ENCODE measurements at places on chromosomes 2 and 18.

DNA sequence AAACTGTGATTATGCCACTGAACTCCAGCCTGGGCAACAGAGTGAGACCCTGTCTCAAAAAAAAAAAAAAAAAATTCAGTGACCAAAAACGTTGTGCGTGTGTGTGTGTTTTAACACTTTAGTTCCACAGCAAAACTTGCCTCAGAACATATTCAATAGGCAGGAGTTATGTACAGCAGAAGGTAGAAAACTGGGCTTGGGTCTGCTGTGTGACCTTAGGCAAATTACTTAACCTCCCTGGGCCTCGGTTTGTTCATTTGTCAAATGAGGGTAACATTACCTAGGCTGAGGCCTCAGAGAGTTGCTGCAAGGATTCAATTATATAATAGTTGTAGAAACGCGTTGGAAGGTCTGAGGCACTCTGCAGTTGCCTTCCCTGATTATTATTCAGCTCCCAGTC is 10.3 kb upstream of the SCG2 start:
- H3K27ac ChIP-seq = peak overlapping the region; percentile 30
- H3K4me1 ChIP-seq = peaks cover 4% of the 10 kb centered on the region
- no peaks in the 10 kb centered on the region for H3K36me3 ChIP-seq
- peaks cover 2% of the 10 kb centered on the region for H3K27me3 ChIP-seq
- DNase-seq = no peak

DNA sequence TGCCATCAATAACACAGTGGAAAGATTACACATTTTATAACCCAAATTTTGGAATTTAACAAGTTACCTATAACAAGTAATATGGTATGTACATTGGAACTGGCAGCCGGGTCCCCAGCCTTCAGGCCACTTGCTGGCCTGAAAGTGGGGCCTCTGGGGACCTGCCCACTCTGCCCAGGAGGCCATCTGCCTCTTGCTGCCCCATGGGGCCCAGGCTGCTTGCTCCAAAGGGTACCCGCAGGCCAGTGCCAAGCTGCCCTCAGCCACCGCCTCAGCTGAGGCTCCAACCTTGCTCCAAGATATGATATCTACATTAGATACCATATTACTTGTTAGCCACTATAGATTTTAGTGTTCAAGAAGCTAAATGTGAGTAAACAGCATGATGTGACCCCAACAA is 120.8 kb upstream of the TMEFF2 start:
- no peaks in the 10 kb centered on the region for H3K36me3 ChIP-seq
- no peak overlapping the region for H3K27ac ChIP-seq
- H3K4me1 ChIP-seq = no peaks in the 10 kb centered on the region
- H3K27me3 ChIP-seq = no peaks in the 10 kb centered on the region
- H3K4me3 ChIP-seq = no peak overlapping the region

DNA sequence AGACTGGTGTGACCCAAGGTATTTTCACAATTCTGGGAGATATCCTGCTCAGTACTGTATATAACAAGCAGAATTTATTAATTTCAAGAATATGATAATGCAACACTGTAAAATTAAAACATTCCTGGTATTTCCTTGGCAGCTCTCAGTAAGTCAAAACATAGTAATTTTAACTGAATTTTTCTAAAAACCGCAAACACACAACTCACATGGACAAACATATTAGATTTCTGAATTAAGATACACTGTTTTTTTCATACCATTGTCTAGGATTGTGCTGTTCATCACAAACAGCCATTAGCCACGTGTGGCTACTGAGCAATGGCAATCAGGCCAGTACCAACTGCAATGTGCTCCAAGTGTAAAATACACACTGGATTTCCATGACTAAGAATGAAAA is 29.6 kb downstream of the LPIN2 start:
- H3K27ac ChIP-seq = no peak overlapping the region
- no peak for DNase-seq
- H3K4me1 ChIP-seq = peaks cover 18% of the 10 kb centered on the region
- H3K27me3 ChIP-seq = no peaks in the 10 kb centered on the region
- no peak overlapping the region for H3K4me3 ChIP-seq
- H3K36me3 ChIP-seq = no peaks in the 10 kb centered on the region

- no peak overlapping the region for H3K4me3 ChIP-seq
- no peaks in the 10 kb centered on the region for H3K27me3 ChIP-seq
- no peaks in the 10 kb centered on the region for H3K36me3 ChIP-seq
- no peak overlapping the region for H3K27ac ChIP-seq
Measured at GRCh38 chr18:23053776-23054457, 81.4 kb upstream of the CABLES1 start.

- DNase-seq = no peak
- H3K4me3 ChIP-seq = no peak overlapping the region
- no peak overlapping the region for H3K27ac ChIP-seq
- no peaks in the 10 kb centered on the region for H3K36me3 ChIP-seq
Measured at GRCh38 chr2:241460631-241461030, 47.8 kb downstream of the STK25 start.

GRCh38 chr2:98505311-98505808 is 60.7 kb downstream of the INPP4A start:
- no peaks in the 10 kb centered on the region for H3K36me3 ChIP-seq
- no peaks in the 10 kb centered on the region for H3K27me3 ChIP-seq
- H3K4me1 ChIP-seq = peaks cover 32% of the 10 kb centered on the region
- DNase-seq = no peak
- H3K4me3 ChIP-seq = no peak overlapping the region

GRCh38 chr2:151238527-151239487 is 22.9 kb downstream of the RBM43 start:
- DNase-seq = peak; percentile 49
- H3K27me3 ChIP-seq = no peaks in the 10 kb centered on the region
- no peaks in the 10 kb centered on the region for H3K36me3 ChIP-seq

GRCh38 chr2:42386682-42387081 is 25.7 kb upstream of the COX7A2L start:
- H3K27me3 ChIP-seq = no peaks in the 10 kb centered on the region
- no peak overlapping the region for H3K4me3 ChIP-seq
- H3K36me3 ChIP-seq = no peaks in the 10 kb centered on the region
- H3K27ac ChIP-seq = no peak overlapping the region
- no peak for DNase-seq

DNA sequence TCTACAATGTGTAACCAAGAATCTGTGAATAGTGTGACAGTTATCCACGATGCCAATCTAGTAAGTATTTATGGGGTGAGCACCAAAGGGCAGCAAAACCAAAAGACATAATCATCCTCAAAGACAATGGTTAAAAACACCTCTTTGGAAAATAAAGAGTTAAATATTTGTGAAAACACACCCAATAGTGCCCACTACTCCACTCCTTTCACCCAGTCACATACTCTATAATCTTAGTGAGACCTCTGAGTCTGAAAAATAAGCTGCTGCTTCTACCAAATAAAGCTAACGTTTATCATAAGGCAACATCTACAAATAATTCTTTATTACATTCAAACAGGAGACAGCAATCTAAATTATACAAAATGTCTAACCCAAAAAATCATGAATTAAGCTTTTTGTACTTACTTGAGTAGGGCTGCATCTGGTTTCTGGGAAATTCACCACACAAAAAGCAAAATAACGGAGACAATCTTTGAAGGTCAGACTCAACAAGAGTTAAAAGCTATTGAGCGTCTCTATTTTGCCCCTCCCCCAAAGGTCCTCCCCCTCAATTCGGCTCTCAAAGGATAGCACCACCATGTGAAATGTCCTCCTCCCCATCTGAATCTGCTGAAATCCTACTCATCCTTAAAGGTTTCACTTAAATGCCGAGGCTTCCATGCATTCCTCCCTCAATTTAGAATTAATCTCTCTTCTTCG is 2.0 kb downstream of the RAPH1 start:
- no peaks in the 10 kb centered on the region for H3K27me3 ChIP-seq
- no peak for DNase-seq
- H3K36me3 ChIP-seq = no peaks in the 10 kb centered on the region
- no peak overlapping the region for H3K27ac ChIP-seq

DNA sequence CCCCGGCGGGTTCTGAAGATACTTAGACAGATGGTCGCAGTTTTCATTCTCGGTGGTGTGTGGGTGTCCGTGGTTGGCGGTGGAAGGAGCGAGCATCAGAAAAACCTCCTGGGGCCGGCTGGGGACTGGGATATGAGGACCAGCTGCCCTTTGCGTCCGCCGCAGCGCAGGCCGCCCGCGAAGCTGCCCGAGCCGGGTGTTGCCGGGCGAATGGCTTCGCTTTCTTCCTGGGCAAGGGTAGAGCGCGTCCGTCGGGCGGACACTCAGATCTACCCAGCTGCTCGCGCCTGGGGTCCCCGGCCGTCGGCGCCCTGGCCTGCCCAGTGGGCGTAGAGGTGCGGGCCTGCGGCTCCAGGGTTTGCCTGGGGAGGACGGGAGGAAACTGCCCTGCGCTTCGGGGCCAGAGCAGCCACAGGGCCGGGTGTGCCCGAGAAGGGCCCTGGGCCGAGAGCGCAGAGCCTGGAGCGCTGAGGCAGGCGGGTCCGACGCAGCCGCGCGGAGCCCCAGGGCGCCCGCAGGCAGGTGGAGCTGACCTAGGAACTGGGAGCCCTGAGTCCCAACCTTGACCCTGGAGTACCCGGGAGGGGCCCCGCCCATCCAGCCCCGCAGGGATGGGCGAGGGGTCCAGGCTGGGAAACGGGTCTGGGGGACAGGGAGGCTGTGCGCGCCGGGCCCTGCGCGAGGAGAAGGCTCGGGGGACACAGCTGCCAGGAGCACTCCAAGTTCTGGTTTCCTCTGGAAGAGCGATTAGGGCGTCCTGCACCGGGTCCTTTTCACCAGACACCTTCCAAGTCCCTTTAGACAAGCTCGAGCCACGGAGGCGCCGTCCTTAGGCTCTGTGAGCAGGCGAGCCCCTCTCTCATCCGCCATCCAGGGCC is 1.3 kb downstream of the TWIST2 start:
- no peaks in the 10 kb centered on the region for H3K36me3 ChIP-seq
- no peak overlapping the region for H3K27ac ChIP-seq
- DNase-seq = no peak
- peaks cover 27% of the 10 kb centered on the region for H3K27me3 ChIP-seq
- H3K4me3 ChIP-seq = peak overlapping the region; percentile 61
